Left kidney (tissue), 8 donors: ENCODE measurements at places on chromosomes 1 and 21. TPM values are rescaled to one million over a fixed set of nuclear protein-coding genes. Genes with fewer than 3 reads are reported as not detected.

DNA sequence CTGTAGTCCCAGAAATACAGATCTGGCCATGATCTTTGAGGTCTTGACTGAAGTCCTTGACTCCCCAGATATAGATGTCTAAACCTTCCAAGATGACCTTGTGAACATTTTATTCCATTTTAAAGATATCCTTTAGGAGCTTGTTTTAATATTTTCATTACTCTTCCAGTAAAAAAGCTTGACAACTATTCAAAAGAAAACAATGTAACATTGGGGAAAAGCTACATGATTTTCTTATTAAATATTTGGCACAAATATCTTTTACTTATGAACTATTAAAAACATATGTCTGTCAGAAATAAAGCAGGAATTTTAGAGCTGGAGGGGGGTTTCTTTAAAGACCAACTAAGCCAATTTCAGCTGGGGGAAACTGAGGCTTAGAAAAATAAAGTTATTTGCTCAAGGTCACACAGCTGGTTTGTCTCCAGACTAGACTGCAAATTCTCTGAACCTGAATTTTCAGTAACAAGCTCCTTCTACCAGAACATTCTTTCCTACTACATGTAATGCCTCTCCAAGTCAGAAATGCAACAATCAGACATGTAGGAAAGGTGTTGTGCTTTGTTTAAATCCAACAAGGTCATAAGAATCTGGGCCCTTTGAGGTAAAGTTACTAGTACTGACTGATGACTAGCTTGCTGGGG, 67.0 kb upstream of the PTCH2 start:
- DNase-seq: no peak

- DNase-seq: no peak
These were observed 1.5 kb downstream of the XPR1 start for GRCh38 chr1:180633057-180634056.

DNA sequence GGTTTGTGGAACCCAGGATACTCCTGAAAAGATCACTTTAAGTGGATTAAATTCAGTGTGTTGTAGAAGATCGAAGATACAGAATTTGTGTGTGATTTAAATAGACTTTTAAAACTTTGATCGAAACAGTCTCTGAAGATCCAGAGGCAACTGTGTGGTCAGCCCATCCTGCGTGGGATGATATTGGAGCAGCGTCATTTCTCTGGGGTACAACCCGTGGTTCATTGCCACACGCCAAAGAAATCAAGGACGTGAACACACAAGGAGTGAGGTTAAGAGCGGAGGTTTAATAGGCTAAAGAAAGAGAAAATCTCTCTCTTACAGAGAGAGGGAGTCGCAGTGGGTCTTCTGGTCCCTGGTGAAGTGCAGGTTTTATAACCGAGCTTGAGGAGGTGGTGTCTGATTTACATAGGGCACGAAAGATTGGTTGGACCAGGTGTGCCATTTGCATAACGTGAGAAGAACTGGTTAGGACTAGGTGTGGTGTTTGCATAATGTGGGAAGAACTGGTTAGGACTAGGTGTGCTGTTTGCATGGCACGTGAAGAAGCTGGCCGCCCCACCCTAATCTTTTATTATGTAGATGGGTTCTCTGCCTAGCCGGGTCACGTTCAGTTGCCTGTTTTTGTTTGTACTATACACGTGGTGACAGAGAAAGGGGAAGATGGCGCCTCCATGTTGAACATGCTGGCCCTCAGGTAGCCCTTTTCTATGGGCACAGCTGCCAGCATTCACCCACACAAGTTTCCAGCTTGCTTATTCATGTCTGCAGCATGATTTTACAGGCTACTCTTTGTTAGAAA, 82.3 kb downstream of the ADSS2 start:
- no peak for DNase-seq

GRCh38 chr1:244945109-244945671, 80.8 kb upstream of the HNRNPU start:
- no peak for DNase-seq

OMA1 gene
- 38.4 TPM for polyA plus RNA-seq

GRCh38 chr21:25557180-25557579, 50.1 kb downstream of the MRPL39 start:
- DNase-seq: no peak

- no peak for DNase-seq
These were observed 15.3 kb downstream of the XCL1 start for GRCh38 chr1:168591641-168592250.

DNA sequence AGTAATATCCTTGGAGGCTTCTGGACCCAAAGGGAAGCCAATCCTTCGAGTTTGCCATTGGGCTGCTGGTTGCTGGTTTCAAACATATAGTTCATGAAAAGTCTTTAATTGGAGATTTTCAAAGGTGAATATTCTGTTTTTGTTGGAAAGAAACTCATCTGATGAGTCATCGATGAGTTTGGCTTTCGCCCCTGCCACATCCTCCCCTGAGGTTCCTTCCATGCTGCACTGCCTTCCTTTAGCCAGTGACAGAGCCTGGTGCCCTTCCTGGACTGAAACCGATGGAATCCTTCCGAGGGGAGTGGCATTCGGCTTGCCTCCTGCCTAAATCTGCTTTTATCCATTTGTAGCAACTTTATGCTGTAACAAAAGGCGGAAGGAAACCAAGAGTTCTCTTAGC, 550.0 kb downstream of the KIF26B start:
- DNase-seq: no peak

DNA sequence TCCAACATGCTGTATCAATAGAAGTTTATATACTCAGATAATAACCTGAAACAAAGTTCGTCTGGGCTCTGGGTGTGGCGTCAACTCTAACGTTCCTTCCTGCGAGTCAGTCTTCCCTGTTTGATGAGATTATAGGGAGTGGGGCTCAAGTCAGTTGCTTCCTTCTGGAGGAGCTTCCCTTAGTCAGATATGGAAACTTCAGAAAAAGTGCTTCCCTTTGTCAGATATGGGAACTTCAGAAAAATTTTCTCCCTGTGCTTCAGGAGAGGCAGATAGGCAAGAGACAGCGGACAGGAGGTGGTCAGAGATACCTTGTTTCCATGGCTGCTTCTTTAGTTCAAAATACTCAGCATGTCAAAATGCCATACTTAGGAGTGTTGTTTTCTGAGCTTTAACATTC, 51.1 kb upstream of the PRDX6 start:
- DNase-seq: no peak

KCNJ6 gene
- 0.30 TPM for polyA plus RNA-seq

CA6 gene
- polyA plus RNA-seq: 0.12 TPM
